Forelimb muscle (tissue), 1 donor: ENCODE measurements at places on chromosomes 4 and X.

- DNase-seq: no peak
Observed at GRCh38 chrX:13473442-13474163, 95.8 kb upstream of the EGFL6 start.

DNA sequence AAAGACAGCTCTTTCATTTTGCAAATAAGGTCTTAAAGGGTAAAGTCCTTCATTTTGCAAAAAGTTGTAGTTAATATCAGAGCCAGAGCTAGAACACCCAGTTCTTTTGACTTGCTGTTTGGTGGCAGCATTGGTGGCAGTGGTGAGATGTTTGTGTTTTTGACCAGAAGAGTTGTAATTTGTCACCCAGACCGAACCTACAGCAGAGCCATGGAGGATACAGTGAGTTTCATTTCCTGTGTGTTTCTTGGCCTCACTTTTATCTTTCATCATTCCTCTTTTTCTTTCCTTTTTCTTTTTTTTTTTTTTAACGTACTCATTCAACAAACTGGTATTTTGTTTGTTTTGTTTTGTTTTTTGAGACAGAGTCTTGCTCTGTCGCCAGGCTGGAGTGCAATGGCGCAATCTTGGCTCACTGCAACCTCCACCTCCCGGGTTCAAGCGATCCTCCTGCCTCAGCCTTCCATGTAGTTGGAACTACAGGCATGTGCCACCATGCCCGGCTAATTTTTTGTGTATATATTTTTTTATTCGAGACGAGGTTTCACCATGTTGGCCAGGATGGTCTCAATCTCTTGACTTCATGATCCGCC, 116.4 kb downstream of the AFF1 start:
- no peak for DNase-seq

GRCh38 chr4:54423066-54423465, 194.0 kb downstream of the PDGFRA start:
- DNase-seq: no peak

DNA sequence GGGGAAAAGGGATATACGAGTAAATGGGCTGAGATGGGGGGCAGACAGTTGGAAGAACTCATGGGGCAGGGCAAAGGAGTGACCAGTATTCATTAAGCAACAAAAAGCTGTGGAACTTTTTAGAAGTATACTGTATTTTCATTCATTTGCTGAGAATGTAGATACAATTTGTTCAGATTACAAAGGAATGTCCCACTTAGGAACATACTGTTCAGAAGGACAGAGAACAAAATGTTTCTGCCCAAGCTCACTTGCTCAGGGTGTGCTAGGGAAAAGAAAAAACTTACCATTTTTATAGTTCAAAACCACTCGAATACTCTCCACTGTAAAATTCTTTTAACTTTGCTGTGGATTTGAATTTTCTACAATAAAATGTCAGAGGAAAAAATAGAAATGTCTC, 135.2 kb upstream of the AFF2 start:
- no peak for DNase-seq

GRCh38 chrX:76427560-76428242, at the start of gene MAGEE1:
MAGEE1 (plus strand) TSS chrX:76427710; CDS start chrX:76427931, 221 bp downstream.
- peak; percentile 35 for DNase-seq

DNA sequence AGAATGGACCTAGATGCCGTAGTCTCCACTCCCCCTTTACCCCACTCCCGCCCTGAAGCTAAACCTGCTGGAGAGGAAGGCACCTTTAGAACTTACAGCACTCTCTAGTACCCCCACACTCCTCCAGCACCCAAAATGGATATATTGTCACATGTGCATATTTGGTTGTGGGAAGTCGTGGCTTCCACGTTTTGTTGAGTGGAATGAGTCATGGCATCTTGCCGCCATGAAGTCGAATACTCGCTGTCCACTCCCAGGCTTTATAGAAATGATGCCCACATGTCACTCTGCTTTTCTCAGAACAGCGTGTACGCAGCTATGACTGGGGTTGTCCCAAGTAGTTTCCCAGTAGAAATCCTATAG, 545 bp downstream of the ABCE1 start:
- DNase-seq: no peak

- DNase-seq: no peak
Observed at GRCh38 chrX:21996872-21997455, 35.2 kb upstream of the PHEX start.

DNA sequence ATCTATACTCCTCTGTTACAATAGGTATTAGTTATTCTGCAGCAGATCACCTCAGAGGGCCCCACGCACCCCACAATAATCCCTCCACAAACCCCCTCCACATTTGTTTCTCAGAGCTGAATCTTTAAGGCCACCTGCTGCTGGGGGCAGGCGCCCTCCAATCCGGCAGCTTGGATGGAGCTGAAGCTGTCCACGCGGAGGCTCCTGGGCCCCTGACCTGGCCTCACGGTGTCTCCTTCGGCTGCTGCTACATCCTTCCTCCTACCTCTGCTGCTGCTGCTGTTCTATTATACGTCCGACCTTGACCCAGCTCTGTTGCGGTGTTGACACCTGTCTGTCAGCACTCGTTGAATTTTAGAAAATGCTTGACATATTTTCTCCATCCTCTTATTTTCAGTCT, 430.2 kb upstream of the ZFP42 start:
- DNase-seq: no peak

DNA sequence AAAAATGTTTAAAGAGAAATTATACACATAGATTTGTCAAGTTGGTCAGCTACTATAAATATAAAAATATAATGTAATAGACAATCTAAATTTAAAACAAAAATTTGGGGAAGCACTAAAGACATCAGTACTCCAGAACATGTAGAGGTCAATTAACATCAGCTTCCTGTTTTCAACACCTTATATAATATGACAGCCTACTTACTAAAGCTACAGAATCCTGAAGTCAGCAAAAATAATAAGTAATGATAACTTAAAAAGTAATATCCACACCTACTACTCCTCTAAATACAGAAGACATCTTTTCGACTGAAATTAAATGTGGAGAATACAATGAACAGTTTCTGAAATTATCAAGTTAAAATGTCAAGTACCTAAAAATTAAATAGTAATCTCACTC, 118.6 kb downstream of the LRBA start:
- no peak for DNase-seq

- no peak for DNase-seq
Observed at GRCh38 chr4:13537011-13537831, 7.1 kb downstream of the NKX3-2 start.

DNA sequence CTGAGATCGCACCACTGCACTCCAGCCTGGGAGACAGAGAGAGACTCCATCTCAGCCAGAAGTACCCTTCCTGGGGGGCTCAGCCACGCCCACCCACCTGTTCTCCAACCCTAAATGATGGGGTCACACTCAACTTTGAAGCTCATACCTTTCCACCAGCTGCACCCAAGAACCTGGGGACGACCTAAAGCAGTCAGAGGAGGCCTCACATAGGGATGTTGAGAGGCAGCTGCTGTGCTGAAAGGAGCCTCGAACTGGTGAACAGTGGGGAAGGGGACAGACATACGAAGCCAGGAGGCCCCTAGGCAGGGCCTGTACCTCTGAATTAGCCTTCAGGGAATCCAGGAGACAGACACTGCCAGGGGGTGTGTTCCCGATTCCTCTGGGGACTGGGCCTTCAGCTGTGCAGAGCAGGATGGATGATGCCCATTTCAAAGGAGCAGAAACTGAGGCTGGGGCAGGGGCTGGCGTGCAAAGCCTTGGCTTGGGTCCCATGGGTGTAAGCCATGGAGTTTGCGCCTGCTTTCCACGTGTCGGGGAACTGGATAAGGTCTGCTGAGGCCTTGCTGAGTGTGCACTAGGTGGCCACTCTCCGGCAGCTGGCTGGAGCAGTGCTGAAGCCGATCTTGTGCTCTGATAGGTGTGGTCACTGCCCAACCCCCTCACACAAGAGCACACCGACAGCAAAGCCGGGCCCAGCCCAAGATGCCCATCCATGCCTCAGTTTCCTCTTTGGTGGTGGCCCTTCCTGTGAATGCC, 130.8 kb downstream of the CPZ start:
- DNase-seq: no peak

DNA sequence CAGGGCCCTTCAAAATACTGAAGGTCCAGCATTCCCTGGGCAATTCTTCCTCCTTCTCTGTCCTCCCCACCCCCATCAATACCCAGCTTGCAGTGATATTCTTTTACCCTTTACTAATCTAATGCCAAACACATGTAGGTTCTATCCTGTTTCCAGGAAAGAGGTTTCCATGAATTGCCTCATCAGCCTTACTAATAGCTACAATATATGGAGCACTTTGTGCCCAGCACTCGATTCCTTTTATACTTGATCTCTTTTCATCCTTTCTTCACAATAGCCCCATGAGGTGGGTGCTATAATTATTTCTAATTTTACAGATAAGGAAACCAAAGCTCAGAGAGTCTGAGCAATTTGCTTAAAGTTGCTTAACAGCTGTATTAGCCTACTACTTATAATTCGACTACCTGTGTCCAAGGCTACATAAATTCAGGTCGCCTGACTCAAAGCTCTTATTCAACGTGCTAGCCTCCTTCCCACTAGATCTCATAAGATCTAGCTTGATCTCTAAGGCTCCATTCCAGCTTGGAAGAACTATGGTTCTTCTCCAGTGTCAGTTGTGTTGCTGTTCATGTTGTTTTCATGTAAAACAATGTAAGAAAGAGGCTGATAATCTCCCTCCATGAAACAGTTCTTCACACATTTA, 229.6 kb upstream of the PGRMC2 start:
- DNase-seq: peak; percentile 66

- DNase-seq: no peak
Observed at GRCh38 chr4:89110541-89110985, 770 bp upstream of the TIGD2 start.

GRCh38 chr4:7985891-7986441, 46.3 kb upstream of the AFAP1 start:
- no peak for DNase-seq

DNA sequence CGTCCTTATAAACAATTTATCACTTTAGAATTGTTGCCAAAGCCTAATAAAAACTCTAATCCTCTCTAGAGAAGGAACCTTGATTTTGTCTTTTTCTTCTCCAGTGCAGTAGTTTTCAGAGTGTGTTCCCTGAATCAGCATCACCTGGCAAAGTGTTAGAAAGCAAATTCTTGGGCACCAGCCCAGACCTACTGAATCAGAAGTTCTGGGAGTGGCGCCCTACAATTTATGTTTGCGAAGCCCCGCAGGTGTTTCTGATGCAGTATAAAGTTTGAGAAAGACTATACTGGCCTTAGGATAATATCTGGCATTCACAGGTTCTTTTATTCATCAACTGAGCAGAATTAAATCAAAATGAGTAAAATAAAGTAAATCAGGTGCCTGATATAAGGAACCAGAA, 645.8 kb upstream of the ATOH1 start:
- no peak for DNase-seq

DNA sequence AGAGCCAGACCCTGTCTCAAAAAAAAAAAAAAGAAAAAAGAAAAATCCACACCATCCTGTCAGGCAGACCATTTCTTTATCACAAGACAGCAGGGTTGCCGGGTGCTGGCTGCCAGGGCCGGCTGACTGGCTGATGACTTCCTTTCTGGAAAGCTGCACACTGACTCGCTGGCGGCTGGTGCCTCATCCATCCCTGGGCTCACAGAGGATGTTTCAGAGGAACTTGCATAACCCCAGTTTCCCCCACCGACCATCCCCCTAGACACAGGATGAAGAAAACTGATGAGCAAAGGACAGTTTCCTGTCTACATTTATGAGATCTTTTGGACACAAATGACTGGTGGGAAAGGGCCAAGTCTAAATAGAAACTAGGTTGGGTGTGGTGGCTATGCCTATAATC, 14.1 kb downstream of the HPSE start:
- DNase-seq: no peak

- DNase-seq: no peak
Observed at GRCh38 chrX:97402333-97402732, 518.6 kb downstream of the RPA4 start.

- no peak for DNase-seq
Observed at GRCh38 chrX:46704767-46705386, 54.0 kb downstream of the SLC9A7 start.

DNA sequence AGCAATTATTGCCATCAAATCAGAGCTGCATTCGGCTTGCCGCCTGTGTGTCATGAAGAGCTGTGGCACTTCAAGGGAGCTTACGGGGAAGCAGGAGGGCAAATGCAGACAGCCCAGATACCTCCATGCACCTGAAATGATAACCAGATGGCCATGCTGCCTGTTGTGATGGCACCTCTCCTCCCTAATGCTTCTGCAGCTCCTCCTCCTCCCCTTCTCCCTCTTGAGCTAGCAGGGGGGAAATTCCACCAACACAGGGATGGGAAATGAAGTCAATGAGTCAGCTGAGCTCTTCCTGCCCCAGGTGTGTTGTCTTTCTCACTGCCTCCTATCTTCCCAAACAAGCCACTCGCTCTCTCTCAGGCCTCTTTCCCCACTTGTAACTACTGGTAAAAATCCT, 565.0 kb downstream of the BCOR start:
- no peak for DNase-seq

DNA sequence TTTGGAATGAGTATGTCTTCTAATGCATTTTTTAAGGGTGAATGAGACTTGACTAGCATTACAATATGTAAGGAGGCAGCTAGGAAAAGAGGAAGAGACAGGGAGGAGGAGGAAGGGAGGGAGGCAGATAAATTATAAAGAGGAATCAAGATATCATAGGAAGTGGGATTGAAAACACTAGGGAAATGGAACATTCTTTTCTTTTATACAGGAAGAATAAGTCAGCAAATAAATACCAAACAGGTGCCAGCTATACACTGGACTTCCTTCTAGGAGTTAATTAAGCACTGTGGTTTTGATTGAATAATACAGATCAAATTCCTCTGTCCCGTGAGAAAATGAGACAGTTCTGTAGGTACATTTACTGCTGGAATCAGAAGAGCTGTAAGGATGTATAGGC, 78.6 kb downstream of the PACRGL start:
- no peak for DNase-seq

DNA sequence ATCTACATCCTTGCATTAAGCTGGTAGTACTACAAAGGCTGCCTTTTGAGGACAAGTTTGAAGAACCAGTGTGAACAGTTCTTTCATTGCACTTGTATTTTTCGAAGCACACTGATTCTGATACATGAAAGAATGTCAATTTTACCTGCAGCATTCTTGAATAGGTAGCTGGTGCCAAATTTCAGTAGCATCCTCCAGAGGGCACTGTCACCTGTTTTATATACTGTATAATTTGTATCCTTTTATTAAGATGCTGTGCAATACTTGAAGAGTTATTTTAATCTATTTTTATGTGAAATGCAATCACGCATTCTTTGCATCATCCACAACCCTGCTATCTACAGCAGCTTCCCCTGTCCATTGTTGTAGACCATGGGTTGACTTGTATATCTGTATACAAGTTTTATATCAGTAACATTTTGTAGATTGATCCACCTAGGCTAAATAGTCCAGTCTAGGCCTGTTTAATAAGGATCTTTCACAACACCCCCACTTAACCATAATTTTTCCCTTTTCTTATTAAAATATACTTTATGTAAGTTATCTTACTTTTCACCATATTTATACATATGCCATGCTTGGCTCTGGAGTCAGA, 325.7 kb downstream of the PCDH7 start:
- no peak for DNase-seq

GRCh38 chr4:98447648-98448047, 186.5 kb downstream of the RAP1GDS1 start:
- DNase-seq: no peak
